GM20000 (cell line): ENCODE measurements at places on chromosomes 1 and 21.

DNA sequence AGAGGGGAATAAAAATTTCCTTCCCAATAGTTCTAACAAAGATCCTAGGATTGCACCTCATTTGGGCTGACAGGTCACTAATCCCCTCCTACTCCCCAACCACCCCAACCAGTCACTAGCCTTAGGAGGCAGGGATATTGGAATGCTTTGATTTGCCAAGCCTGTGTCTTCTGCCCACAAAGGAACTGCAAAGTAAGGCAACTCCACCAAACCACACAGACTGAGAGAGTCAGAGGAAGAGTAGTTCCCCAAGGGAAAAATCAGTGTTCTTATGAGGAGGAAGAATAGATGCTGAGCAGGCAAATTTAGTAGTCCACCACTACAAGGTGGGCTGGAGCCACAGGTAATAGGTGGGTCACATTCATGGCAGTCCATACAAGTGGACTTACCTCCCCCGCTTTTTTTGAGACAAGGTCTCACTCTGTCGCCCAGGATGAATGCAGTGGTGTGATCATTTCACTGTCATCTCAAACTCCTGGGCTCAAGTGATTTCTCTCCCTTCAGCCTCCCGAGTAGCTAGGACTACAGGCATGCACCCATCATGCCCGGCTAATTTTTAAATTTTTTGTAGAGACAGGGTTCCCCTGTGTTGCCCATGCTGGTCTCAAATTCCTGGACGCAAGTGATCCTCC lies 3.7 kb upstream of the TMEM39B start:
- no peak for DNase-seq

DNA sequence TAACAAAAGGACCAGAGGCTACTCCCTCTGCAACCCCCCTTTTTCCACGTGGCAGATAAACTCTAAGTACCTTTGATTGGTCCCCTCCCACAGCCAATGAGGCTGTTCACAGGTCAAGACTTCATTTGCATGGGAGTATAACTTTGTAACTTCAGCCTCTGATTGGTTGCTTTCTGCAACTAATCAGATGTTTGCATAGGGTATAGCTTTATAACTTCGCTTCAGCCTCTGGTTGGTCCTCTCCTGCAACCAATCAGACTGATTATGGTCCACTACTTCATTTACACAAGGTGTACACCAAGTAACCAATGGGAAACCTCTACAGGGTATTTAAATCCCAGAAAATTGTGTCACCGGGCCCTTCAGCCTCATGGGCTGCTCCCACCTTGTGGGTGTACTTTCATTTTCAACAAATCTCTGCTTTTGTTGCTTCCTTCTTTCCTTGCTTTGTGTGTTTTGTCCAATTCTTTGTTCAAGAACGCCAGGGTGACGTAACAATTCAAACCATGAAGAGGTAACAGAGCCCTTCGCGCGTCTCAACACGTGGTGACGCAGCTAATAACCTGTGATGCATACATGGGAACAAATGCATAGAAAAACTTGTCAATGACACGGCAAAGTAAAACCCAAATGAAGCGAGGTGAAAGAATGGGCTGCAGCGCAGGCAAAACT lies 47.2 kb downstream of the VPS26C start:
- DNase-seq: no peak

GRCh38 chr1:79530055-79530454 lies 523.5 kb upstream of the ADGRL4 start:
- no peak for DNase-seq

DNA sequence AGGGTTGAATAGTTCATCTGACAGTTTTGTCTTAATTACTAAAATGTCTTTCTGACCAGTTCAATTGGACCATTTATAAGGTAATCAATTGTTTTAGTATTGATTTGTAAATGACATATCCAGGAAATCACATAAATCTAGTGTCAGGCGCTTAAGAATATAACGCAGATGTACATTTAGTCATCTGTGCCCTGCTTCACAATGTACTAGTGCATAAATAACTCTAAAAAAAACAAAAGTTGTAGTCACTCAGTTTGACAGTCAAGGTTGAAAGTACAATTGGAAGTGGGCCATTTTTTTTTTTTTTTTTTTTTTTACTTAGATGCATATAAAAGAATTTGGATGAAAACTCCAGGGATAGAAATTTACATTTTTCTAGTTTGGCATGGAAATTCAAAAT lies 490.4 kb downstream of the PTPRC start:
- DNase-seq: no peak

DNA sequence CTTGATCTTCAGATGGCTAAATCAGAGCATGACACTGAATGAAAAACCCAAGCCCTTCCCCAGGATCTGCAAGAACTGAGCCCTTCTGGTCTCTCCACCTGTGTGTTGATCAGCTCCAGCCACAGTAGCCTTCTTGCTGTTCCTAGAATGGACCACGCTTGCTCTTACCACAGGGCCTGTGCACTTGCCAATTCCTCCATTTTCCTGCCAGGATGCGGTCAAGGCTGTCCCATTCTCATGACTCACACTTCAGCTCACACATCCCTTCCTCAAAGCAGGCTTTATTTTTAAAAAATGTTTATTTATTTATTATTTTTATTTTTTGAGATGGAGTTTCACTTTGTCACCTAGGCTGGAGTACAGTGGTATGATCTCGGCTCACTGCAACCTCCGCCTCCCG lies 43.6 kb upstream of the GRHL3 start:
- DNase-seq: no peak

- no peak for DNase-seq
Observed at GRCh38 chr1:24957016-24957807, 27.1 kb upstream of the RUNX3 start.

- DNase-seq: no peak
Observed at GRCh38 chr1:90989990-90990389, 31.8 kb downstream of the ZNF644 start.

- no peak for DNase-seq
Observed at GRCh38 chr1:87208931-87209330, 119.7 kb upstream of the LMO4 start.

GRCh38 chr1:24381256-24381655 lies 32.3 kb downstream of the STPG1 start:
- DNase-seq: no peak

- DNase-seq: no peak
Observed at GRCh38 chr1:27544834-27545233, 54.9 kb upstream of the WASF2 start.

DNA sequence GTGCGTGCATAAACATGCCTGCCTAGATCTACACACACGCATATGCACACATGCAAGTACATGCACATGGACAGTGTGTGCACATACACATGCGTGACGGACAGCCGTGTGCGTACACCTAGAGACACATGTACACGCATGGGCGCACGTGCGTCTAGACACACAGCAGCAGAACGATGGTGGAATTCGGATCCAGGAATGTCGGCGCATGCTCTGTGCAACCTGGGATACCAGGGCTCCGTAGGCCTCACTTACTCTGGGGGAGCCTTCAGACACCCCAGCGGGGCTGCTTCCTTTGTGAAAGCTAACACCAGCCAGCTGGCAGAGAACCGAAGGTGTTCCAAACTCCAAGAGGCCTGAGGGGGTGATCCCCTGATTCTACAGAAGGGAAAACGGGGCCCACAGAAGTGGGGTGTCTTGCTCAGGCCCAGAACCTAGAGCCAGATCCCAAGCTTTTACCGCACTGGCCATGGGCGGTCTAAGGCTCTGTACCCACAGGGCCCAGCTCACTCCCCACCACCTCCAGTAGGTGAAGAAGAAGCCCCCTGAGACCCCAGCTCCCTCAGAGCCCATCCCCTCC lies 27.4 kb upstream of the ARHGEF16 start:
- no peak for DNase-seq

DNA sequence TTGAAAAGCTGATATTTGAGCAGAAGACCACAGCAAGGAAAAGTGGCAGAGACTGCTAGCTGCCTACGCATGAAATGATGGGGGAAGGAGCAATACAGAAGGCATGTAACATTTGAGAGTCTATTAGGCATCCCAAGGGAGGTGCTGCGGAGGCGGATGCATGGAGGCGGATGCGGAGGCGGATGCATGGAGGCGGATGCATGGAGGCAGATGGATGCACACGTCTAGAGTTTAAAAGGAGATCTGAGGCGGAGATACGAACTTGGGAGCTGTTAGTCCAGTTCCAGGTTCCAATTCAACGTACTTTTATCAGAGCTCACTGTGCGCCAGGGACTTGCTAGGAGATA lies 744 bp upstream of the DDX20 start:
- DNase-seq: peak; percentile 35

- DNase-seq: no peak
Observed at GRCh38 chr1:200856716-200857357, 15.9 kb upstream of the GPR25 start.

GRCh38 chr21:18041012-18041411 lies 203.6 kb upstream of the CHODL start:
- DNase-seq: peak; percentile 1

GRCh38 chr1:31700468-31701090 lies 3.2 kb downstream of the COL16A1 start:
- no peak for DNase-seq

DNA sequence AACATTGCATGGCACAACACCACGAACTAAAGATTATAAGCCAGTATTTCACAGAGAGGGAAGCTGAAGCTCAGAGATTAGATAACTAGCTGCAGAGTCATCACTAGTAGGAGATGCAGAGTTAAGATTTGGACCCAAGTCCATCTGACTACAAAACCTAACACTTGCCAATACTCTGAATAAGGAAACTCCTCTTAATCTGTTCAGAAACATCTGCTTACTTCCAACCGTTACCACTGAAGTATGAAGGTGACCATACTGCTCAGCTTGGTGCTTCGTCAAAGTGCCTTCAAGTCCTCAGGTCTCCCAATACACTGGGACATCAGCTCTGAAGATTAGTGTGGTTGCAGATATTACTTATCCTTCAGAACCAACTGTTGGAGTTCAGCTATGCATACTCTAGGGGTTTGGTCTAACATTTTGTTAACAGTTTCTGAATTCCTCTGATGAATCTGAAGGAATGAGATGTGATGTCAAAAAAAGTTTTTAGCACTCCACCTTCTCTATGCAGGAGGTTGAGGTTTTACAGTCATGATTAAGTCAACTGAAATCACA lies 179.6 kb downstream of the TPR start:
- DNase-seq: no peak

DNA sequence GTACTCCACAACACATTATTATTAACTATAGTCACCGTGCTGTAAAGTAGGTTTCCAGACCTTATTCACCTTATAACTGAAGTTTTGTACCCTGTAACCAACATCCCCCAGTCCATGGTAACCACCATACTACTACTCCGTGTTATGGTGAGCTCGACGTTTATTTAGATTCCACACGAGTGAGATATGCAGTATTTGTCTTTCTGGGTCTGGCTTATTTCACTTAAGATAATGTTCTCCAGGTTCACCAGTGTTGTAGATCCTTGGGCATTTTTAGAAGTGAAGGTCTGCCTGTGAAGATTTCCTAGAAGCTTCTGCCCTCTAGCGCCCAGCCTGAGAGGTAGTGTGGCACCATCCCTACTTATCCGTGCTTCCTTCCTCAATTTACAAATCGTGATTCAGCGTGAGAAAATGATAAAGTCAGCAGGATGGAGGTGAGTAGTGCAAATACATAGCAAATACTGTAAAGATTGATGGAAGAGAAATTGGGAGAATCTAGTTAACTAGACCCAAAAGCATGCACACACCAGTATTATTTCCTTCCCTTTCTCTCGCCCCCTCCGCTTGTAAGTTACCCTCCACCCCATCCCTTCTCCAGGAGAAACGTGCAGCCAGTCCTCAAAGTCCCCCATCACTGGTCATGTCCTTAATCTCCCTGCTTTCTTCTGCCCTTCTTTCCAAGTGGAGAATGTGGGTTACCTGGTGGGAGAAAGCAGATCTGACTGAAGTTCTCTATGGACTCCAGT lies 36.0 kb upstream of the DISC1 start:
- DNase-seq: peak; percentile 41

GRCh38 chr1:118649369-118650106 lies 338.6 kb downstream of the TBX15 start:
- no peak for DNase-seq

GRCh38 chr1:218656301-218657037 lies 311.3 kb downstream of the TGFB2 start:
- DNase-seq: no peak

DNA sequence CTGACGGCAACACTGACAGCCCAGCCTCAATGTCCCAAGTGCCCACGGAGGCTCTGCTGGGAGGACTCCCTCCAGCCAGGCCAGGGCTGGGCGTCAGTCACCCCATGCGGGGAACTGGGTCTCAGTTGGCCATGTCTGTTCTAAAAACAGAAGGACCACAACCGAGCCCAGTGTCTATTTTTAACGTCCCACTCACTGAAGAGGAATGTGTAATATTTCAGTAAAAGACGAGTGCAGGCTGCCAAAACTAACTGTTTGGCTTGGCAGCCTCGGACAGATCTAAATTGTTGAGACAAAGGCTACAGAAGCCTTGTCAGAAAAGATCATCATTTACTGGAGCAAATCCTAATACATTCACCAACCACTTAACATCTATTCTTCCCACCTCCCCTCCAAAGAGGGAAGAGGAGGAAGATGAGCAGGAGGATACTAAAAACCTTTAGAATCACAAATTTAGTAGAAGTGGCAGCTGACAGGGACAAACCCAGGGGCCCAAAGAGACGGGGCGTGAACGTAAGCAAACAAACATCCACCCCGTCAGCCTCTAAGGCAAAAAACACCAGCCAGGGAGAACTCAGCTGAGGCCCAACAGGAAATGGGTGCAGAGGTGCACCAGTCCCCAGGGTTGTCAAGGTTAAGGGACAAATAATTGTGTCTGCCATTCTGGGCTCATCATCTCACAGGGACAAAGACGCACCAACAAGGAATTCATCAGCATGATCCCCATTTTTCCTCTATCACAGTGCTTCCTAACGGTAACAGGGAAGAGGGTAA lies 18.7 kb downstream of the C1orf198 start:
- no peak for DNase-seq

DNA sequence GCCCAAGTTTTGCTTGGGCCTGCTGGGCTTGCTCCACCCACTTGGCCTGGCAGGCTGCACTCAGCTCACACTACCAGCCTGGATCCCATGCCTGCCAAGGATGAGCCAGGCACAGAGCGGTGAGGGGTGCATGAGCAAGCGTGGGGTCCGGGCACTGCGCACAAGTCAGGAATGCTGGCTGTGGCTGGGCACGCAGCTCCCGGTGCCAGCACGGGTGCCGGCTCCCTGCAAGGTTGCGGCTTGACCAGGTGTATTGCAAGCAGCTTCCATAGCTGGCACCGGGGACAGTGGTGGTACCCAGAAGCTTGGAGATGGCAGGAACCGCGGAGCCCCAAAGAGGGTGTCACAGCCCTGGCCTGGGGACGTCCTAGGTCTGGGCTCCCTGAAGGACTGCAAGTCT lies 224.4 kb upstream of the NRIP1 start:
- no peak for DNase-seq

- peak; percentile 23 for DNase-seq
Observed at GRCh38 chr1:185155600-185156287, 1.0 kb downstream of the TRMT1L start.

GRCh38 chr1:18644973-18645746 lies 14.5 kb downstream of the PAX7 start:
- DNase-seq: peak; percentile 24

GRCh38 chr1:247500865-247501264 lies 35.4 kb downstream of the OR2C3 start:
- no peak for DNase-seq

GRCh38 chr21:31987696-31988095 lies 114.9 kb downstream of the HUNK start:
- DNase-seq: no peak
